ENCODE measurements at places on chromosomes 16 and 17. TPM values are rescaled to one million over a fixed set of nuclear protein-coding genes. Genes with fewer than 3 reads are reported as not detected.

Gene C16orf96
- total RNA-seq: under 0.01 TPM

Gene ATP2A3
- total RNA-seq: 3.8 TPM

Gene KRTAP4-5
- not detected for total RNA-seq

Gene ADAM11
- 0.32 TPM for total RNA-seq

Gene MAFG
- 17.5 TPM for total RNA-seq

Measured in bronchial smooth muscle cell (primary cell).